ENCODE measurements at places on chromosomes 12 and 14.

DNA sequence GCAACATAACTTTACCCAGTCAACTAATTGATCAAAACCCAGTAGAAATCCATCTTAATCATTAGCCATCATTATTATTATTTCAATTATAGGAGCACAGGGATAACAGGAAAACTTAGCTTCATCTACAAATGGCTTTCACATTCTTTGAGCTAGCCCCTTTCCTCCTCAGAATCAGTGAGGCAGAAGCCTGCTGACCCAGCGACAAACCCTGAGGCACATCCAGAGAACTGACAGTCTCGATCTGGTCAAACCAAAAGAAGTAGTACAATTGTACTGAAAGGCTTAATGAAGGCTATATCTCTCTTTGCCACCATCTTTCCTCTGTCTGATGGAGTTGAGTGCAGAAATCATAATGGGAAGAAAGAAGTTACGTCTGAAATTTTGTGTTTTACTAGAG lies 109.8 kb upstream of the ARID2 start:
- no peak for DNase-seq

- DNase-seq = no peak
These were observed 652 bp downstream of the RFLNA start for GRCh38 chr12:124295431-124296058.

DNA sequence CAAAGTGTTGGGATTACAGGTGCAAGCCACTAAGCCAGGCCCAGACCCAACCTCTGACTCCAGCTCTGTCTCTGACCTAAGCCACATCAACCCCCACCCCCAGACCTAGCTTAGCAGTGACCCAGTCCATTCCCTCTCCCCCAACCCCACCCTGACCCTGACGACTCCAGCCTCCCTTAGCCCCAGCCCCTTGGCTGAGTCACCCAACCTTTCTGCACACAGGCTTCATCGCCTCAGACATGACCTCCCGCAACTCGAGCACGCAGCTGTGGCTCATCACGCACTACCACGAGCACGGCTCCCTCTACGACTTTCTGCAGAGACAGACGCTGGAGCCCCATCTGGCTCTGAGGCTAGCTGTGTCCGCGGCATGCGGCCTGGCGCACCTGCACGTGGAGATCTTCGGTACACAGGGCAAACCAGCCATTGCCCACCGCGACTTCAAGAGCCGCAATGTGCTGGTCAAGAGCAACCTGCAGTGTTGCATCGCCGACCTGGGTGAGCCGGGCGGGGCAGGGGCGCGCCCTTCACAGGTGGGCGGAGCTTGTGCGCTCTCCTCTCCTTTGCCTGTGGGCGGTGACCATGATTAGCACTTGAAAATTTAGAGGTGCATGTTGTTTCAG lies 7.8 kb downstream of the ACVRL1 start:
- no peak for DNase-seq

- DNase-seq = no peak
These were observed 8.1 kb downstream of the PNP start for GRCh38 chr14:20477211-20477876.

DNA sequence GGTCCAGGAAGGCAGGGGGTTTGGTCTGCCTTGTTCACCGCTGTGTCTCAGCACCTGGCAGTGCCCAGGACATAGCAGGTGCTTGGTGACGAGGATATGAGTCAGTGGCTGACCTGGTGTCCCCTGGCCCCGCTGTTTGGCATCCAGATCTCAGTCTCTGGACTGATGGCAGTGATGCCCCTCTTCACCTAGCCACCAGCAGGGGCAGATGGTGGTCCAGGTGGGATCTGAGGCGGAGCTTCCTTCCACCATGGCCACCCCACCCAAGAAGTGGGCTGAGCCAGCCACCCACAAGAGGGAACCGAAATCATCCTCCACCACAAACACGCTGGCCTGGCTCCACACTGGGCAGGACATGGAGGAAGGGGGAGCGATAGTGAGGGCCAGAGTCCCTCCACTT lies 16.1 kb upstream of the SH2B3 start:
- peak; percentile 71 for DNase-seq

- no peak for DNase-seq
These were observed 86.4 kb downstream of the SCN8A start for GRCh38 chr12:51677284-51677968.
